H9 (cell line): ENCODE measurements at places on chromosomes 4 and X. TPM values are rescaled to one million over a fixed set of nuclear protein-coding genes. Genes with fewer than 3 reads are reported as not detected.

The ALB gene
- 0.29 TPM in 1 of 2 replicates, not detected in the other for total RNA-seq

- DNase-seq = no peak
Measured at GRCh38 chr4:53196882-53197771, 168.7 kb downstream of the SCFD2 start.

The FAM149A gene
- 5.9 and 6.6 TPM in 2 replicates for total RNA-seq

The EVC2 gene
- total RNA-seq = 7.1 and 7.8 TPM in 2 replicates

The PGRMC2 gene
- total RNA-seq = 72.6 and 77.6 TPM in 2 replicates

- DNase-seq = no peak
Measured at GRCh38 chr4:96473246-96473645, 633.4 kb downstream of the PDHA2 start.

DNA sequence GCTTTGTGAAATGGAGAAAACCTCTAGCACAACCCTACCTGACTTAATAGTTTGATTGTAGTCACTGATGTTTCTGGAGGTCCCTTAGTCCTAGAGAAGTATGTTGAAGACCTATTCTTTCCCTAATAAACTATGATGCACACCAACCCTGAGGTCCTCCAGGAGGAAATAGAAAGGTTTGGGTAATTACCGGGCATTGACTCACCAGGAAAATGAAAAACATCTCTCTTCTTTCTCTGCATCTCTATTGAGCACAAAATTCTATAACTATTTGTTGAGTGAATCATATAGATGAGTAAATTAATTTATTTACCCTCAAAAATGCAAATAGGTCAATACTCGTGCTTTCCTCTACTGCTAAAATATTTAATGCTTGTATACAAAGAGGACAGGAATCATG, 582.4 kb upstream of the FAM241A start:
- DNase-seq = no peak

The SOD3 gene
- 2.9 and 3.3 TPM in 2 replicates for total RNA-seq

GRCh38 chrX:9342561-9343051, 122.3 kb upstream of the TBL1X start:
- DNase-seq = peak; percentile 85

DNA sequence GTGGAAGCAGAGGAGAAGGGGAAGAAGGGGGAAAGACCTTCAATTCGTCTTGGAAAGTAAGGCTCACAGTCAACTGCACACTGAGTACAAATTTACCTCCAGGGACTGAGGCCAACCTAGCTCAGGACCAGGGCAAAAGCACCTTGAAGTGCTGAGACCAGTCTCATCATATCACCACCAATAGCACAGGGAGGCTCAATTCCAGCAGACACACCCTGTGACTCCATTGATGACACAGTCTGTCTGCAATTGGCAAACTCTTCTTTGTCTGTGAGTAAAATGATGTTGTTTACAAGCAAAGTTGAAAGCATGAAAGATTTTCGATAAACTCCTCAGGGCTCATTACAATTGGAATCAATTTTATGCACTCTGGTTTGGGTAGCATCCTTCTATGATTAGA, 32.3 kb downstream of the TRIML1 start:
- no peak for DNase-seq

The HTR2C gene
- 1.3 and 1.5 TPM in 2 replicates for total RNA-seq
